ENCODE measurements at places on chromosomes 2 and 18. TPM values are rescaled to one million over a fixed set of nuclear protein-coding genes. Genes with fewer than 3 reads are reported as not detected.
A peak's percentile ranks its signal among the peaks of the same experiment; 100 is the strongest.

- no peak for DNase-seq
These were observed 22.4 kb downstream of the CRYGD start for GRCh38 chr2:208101716-208102631.

DNA sequence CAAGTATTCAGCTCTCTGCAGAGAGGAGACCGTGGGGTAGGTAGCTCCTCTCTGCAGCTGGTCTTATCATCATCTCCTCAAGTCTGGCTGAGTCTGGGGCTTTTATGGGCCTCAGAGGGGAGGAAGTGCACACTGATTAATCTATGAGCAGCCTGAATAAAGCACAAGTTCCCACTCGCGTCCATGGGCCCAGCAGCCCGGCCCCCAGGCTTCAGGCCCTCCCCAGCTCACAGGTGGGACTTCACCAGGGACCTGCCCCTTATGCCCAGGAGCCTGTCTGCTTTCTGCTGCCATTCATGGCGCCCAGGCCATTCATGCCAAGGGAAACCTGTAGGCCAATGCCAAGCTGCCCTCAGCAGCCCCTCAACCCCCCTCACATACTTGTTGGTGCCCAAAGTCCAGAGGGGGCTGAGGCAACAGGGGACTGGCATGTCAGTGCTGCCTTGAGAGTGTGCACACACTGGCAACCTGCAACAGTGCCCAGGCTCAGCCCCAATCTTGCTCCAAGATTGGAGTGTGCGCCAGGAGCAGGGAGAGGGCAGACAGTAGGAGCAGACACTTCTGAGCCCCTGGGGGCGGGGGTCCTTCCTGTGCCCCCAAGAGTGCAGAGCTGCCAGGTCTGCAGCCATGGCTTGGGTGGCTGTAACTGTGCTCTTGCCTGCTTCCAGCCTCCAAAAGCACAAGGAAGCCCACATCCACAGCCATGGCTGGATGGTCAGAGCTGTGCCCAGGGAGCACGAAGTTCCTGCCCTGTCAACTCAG is 375.6 kb upstream of the VWC2L start:
- no peak for DNase-seq

GRCh38 chr2:30252723-30253701 is 21.7 kb downstream of the LBH start:
- DNase-seq: peak; percentile 80

- no peak for DNase-seq
These were observed 6.6 kb downstream of the PSD4 start for GRCh38 chr2:113180131-113180946.

- peak; percentile 77 for DNase-seq
These were observed 33.9 kb downstream of the BMP10 start for GRCh38 chr2:68837164-68837860.

GRCh38 chr2:60468382-60469085 is 84.9 kb downstream of the BCL11A start:
- no peak for DNase-seq

SOWAHC gene
- 0.09 TPM for total RNA-seq

SGPP2 gene
- 4.0 TPM for total RNA-seq
